ENCODE measurements at places on chromosomes 16 and 17. TPM values are rescaled to one million over a fixed set of nuclear protein-coding genes. Genes with fewer than 3 reads are reported as not detected.

Gene RABEP2
- 31.4 TPM for total RNA-seq

Gene NXPH3
- total RNA-seq, result 3.0 TPM

Gene TSPAN10
- total RNA-seq, result 2.0 TPM

Gene EFNB3
- not detected for total RNA-seq

Gene HID1
- under 0.01 TPM for total RNA-seq

Gene TOP2A
- total RNA-seq, result 96.1 TPM

Gene PRAC2
- total RNA-seq, result not detected

Gene SPNS3
- total RNA-seq, result not detected

Gene PRSS33
- not detected for total RNA-seq

Gene RNF112
- 4.3 TPM for total RNA-seq

Gene TEKT1
- not detected for total RNA-seq

Gene TNFRSF12A
- 323 TPM for total RNA-seq

Gene KRTAP9-8
- total RNA-seq, result not detected

Gene CA5A
- total RNA-seq, result not detected

Gene GUCY2D
- total RNA-seq, result 1.4 TPM

Gene SEPTIN12
- total RNA-seq, result not detected

Gene MED1
- 19.8 TPM for total RNA-seq

Gene TEX19
- not detected for total RNA-seq

Gene AMFR
- total RNA-seq, result 152 TPM

Gene ENPP7
- total RNA-seq, result not detected

Gene MT1H
- 10.5 TPM for total RNA-seq

Gene NAGS
- 10.8 TPM for total RNA-seq

Gene IRX5
- not detected for total RNA-seq

Gene MMD
- total RNA-seq, result 21.6 TPM

Gene LPO
- total RNA-seq, result not detected

Gene TRAPPC1
- 81.5 TPM for total RNA-seq

Gene CHST5
- not detected for total RNA-seq

Gene DLX4
- total RNA-seq, result not detected

Gene ZNF385C
- not detected for total RNA-seq

Gene KRTAP16-1
- not detected for total RNA-seq

Gene ZNF624
- 1.8 TPM for total RNA-seq
